ENCODE measurements at places on chromosomes 13 and 19.

DNA sequence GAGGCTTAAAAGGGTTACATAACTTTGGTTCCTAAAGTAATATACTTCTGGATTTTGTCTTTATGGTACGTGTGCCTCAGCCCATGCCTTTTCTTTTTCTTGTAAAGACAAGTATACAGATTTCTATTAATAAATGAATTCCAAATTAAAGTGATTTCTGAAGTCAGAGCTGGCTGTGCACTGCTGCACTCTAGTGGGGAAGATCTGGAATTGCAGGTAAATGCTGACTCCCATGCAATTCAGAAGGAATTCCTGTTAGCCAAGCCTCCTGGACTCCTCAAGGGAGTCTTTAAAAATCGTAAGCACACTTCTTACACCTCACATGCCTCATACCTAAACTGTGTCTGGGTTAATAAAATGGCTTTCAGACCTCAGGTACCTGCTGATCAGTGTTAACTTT lies 118.4 kb upstream of the SLC7A1 start:
- DNase-seq, result no peak

DNA sequence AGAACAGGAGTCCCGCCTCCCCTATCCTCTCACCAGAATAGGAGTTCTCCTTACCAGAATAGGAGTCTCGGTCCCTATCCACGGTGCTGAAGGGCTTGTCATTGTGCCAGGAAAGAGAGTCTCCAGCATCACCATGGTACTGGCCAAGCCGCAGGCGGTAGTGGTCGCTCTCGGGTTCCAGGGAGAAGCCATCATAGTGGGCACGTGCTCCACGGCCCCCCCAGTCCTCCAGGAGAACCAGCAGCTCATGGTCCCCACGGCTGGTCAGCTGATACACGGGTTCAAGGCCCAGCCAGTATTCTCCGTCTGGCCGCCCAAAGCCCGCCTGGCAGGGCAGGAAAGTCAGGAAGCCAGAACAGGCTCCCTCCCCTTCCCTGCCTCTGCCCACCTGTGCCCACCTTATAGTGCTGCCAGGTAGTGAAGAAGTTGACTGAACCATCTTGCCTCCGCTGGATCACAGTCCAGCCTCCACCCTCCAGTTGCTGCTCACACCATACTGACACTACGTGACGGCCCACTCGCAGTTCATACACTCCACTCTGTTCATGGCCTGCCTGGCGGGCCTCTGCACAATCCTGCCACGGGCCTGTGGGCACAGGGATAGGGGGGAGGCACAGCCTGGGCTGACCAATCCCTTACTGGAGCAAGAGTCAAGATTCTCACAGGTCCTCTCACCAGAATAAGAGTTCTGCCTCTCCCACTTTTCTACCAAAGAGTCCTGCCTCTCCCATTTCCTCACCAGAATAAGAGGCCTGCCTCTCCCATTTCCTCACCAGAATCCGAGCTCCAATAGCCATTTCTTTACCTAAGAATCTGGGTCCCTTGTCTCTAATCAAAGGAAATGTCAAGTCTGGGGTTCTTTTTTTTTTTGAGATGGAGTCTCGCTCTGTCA lies 7.4 kb downstream of the SHFL start:
- no peak for DNase-seq

DNA sequence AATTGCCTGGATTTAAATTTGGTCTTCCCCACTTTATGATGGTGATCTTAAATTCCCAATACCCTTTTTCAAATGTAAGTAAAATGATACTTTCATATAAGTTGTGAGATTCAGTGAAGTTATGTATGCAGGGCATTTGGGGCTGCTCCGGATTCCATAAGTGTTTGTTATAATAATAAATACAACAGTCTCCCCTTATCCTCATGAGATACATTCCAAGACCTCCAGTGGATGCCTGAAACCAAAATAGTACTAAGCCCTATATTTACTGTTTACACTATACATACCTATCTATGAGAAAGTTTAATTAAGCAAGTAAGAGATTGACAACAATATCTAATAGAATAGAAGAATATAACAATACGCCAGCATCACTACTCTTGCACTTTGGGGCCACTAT lies 2237.8 kb downstream of the PCDH9 start:
- DNase-seq, result no peak

DNA sequence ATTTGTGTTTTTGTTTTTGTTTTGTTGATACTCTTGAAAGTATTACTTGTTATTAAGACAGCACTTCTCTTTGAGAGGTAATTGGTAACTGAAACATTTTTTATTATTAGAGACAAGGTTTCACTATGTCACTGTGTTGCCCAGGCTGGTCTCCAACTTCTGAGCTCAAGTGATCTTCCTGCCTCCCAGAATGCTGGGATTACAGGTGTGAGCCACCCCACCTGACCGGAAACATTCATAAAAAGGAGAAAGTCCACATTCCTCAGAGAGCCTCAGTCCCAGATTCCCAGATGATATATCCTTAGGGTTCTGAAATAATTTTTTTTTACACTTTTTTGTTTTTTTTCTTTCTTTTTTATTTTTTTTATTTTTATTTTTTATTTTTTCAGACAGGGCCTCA lies 2.7 kb downstream of the CARM1 start:
- no peak for DNase-seq

DNA sequence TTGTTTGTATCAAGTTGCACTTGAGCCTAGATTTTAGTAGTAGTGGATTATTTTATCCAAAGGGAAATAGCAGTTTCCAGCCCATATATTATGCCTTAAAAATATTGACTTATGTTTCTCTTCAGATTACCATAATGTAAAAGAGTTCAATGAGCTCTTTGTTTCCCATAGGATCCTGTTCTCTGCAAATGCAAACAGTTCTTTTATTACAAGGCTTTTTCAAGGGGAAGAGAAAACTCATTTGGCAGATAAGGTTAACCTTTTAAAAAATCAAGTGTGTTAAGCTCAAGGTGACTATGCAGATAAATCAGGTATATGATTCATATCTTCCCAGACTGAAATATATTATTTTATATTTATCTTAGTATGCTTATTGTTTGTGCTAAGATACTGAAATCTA lies 961.2 kb upstream of the SPRY2 start:
- DNase-seq, result no peak

- DNase-seq, result no peak
Observed at GRCh38 chr13:77745784-77746183, 48.3 kb downstream of the SLAIN1 start.

- DNase-seq, result no peak
Observed at GRCh38 chr19:5017235-5017634, 48.3 kb downstream of the KDM4B start.

DNA sequence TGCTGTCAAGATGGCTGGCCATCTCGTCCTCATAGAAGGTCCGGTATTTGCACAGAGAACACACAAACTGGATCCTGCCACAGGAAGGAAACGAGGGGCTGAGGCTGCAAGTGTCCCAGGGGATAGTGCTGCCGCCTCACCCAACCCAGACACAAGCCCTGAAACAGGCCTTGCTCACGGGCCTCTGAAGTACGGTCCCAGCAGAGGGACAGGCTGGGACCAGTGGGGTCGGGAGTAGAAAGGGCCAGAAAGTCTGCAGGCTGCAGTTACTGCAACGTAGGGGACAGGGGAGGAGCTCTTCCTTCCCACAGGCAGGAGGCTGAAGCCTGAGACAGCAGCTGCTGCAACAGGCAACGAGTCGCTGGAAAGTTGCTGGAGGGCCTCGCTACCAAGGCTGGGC lies 18.2 kb upstream of the AKAP8 start:
- no peak for DNase-seq

- no peak for DNase-seq
Observed at GRCh38 chr13:43444081-43444480, 342.7 kb downstream of the ENOX1 start.

GRCh38 chr13:40077396-40078027 lies 422.1 kb downstream of the COG6 start:
- DNase-seq, result no peak

DNA sequence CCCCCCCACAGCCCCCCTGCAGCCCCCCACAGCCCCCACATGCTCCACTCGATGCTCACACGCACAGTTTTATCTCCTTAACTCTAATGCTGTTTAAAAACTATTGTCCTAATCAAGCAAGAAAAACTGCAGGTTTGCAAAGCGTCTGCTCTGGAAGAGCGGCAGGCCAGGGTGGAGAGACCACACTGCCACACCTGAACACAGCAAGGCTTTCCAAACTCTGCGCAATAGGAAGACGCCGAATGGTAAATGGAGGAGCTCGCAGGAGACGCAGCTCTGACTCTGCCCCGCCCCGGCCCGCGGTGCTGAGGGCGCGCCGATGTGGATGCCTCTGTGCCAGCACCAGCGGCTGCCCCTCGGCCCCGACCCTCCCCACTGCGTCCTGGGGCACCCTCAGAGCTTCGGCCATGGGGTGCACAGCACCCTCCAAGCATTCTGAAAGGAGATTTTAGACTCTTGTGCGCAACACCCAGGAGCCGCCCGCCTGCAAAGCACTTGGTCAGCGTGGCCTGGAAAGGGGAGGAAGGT lies 32.4 kb downstream of the RASA3 start:
- peak; percentile 74 for DNase-seq

GRCh38 chr13:51158880-51159518 lies 47.9 kb upstream of the C13orf42 start:
- no peak for DNase-seq

GRCh38 chr13:26839682-26840081 lies 79.1 kb upstream of the GPR12 start:
- peak; percentile 14 for DNase-seq

DNA sequence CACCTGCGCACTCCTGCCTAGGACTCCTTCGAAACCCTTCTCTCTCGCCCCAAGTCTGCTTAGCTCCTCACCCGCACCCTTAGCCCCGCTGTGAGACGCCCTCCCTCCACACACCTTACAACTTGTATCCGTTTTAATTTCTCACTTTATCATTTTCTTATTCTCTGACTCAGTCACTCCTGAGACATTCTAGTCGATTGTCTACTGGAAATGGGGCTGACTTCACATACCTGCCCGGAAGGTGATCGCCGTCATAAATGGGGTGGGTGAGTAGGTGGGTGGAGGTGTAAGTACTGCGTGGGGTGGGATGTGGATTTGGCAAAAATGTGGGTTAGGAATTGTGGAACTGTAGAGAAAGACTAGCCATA lies 714 bp downstream of the NDFIP2 start:
- DNase-seq, result no peak

DNA sequence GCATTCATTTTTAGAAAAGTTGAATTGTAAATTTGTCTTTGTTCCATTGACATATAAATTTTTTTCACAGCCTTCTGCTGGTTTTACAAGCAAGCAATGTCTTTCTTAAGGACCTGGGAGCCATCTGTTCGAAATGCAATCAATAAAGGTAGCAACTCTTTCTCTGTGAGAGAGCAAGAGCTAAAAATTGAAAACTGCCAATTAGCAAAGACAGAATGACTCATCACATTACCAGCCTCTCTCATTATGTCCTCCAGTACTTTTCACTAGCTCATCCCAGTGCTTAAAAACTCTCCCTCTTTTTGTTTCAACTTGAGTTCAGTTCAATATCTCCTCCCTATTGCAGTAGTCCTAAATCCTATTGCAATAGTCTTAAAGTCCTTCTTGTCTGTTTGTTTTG lies 760.7 kb upstream of the SLITRK6 start:
- DNase-seq, result no peak

Data from cardiac septum (tissue), 1 donor.